Suppressor macrophage treated with lipopolysaccharide for 1 hour (primary cell): ENCODE measurements at places on chromosomes 12 and 14.
A peak's percentile ranks its signal among the peaks of the same experiment; 100 is the strongest.

- peak; percentile 12 for DNase-seq
Measured at GRCh38 chr14:65329481-65329880, 83.0 kb upstream of the FUT8 start.

- no peak for DNase-seq
Measured at GRCh38 chr12:117646520-117646919, 285.1 kb upstream of the NOS1 start.

GRCh38 chr12:86959766-86960458 is 703.7 kb upstream of the MGAT4C start:
- DNase-seq = no peak

DNA sequence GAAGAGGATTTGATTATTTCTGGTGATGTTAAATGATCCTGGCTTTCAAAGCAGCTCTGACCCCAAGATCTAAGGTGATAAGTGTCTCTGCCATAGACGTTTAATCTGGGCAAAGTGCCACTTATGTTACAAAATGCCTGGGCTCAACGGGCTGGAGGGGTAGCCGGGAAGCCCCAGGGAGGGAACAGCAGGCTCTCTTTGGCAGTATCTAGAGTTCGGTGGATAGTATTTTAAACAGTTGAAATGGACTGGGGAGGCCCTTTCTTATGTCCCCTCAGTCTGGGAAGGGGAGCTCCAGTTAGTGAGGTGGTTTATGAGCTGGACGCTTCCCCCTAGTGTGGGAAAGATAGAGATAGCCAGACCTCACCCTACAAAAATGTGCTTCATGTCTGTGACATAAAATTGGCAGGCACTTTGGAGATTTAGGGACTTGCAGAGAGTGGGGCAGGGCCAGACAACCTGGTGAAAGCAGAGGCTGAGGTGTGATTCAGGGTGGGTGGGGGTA is 5.5 kb upstream of the HOXC11 start:
- no peak for DNase-seq

DNA sequence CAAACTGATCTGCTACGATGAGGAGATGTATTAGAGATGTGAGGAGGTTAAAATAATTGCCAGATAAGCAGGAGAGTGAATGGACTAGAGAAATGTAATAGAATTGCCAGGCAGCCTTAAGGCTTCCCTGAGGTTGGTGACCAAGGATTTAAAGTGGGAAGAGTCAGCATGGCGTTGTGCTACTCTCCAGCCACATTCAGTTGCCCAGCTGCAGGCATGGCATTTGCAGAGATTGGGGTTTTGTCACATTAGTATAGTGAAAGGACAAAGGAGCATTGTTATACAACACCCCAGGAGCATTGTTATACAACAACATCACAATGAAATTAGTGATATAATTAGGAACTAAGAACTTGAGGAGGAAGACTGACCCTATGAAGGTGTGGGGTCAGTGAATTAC is 31.7 kb downstream of the MARK3 start:
- no peak for DNase-seq

DNA sequence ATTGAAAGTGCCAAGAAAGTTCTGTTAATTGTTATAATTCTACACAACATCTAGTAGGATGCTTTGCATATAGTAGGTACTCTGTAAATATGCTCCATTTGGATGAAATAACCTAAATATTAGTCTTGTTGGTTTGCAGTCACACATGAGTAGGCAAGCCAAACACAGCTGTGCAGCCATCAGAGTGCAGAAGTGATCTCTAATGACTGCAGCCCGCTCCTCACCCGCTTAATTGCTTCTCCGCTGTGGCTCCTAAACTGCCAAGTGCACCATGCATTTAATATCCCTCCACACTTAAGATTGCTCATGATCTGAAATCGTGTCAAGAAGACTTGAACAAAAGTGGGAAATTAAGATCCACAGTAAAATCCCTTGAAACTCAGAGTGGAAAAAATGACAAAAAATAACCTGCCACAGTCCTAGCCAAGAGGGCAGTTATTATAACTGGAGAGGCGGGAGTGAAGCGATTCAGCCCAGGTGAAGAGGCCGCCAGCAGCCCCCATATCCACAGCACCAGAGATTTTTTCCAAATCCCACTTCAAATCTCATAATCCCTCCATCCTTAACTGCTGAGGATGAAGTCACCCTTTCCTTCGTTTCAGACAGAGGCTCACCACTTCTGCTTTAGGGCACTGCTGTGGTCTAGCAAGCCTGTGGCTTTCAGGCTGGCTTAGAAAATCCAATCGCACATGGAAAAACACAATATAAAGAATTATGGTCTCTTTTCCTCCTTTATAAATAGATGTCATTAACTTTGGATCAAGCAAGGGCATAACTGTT is 69.5 kb downstream of the TMEM30B start:
- DNase-seq = peak; percentile 41

DNA sequence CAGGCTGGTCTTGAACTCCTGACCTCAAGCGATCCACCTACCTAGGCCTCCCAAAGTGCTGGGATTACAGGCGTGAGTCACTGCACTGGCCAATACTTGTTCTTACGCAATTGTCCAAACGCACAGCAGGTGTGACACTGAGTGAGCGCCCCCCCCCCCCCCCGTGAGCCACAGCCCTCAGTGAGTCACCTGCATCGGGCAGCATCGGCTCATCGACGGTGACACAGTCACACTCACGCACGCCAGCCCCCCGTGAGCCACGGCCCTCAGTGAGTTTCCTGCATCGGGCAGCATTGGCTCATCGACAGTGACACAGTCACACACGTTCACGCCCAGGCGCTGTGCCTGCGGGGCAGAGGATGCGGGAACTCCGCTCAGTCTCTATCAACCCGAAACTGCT is 42.5 kb downstream of the GALNT9 start:
- peak; percentile 15 for DNase-seq
